Uterus (tissue), 4 donors: ENCODE measurements at places on chromosomes 6 and 20. TPM values are rescaled to one million over a fixed set of nuclear protein-coding genes. Genes with fewer than 3 reads are reported as not detected.

Gene TPX2
- total RNA-seq: 0.12 TPM

Gene RFX6
- not detected for total RNA-seq

Gene SCUBE3
- not detected for total RNA-seq

Gene CAP2
- 17.0 TPM for total RNA-seq

Gene SIRPD
- total RNA-seq: not detected

Gene ARG1
- total RNA-seq: not detected

Gene ARHGAP40
- total RNA-seq: 1.2 TPM

Gene OR2B3
- total RNA-seq: not detected

Gene PLN
- 45.2 TPM for total RNA-seq

Gene PPP1R14C
- 2.1 TPM for total RNA-seq

Gene DEFB124
- not detected for total RNA-seq

Gene CALHM4
- not detected for total RNA-seq

Gene SPTLC3
- 0.51 TPM for total RNA-seq

Gene OR2J3
- total RNA-seq: not detected

Gene PRDM1
- 12.5 TPM for total RNA-seq

Gene RXRB
- total RNA-seq: 32.6 TPM

Gene ACTL10
- total RNA-seq: 1.4 TPM

Gene TINAG
- not detected for total RNA-seq

Gene MKKS
- total RNA-seq: 15.9 TPM

Gene PAK5
- not detected for total RNA-seq

Gene CRISP3
- total RNA-seq: not detected

Gene ARMC2
- total RNA-seq: not detected

Gene NNAT
- 10.5 TPM for total RNA-seq

Gene ZBTB46
- 32.0 TPM for total RNA-seq

Gene NOP56
- 127 TPM for total RNA-seq

Gene SDCBP2
- total RNA-seq: 9.1 TPM

Gene MLN
- total RNA-seq: not detected

Gene CDH4
- total RNA-seq: 0.55 TPM

Gene PRSS35
- total RNA-seq: 0.34 TPM

Gene ANGPT4
- total RNA-seq: 0.55 TPM

Gene HLA-DRA
- 130 TPM for total RNA-seq

Gene UNC93A
- not detected for total RNA-seq

Gene EFCAB8
- total RNA-seq: 1.5 TPM

Gene SNX9
- total RNA-seq: 65.9 TPM

Gene PARD6B
- 2.0 TPM for total RNA-seq

Gene PKIB
- total RNA-seq: 0.59 TPM
